ENCODE measurements at places on chromosomes 7 and 10. TPM values are rescaled to one million over a fixed set of nuclear protein-coding genes. Genes with fewer than 3 reads are reported as not detected.

The LRRTM3 gene
- 23.1 TPM for total RNA-seq

The ACSM6 gene
- total RNA-seq, result not detected

The C1QL3 gene
- 62.0 TPM for total RNA-seq

The ATP6V0E2 gene
- total RNA-seq, result 115 TPM

The ZNF680 gene
- total RNA-seq, result 45.5 TPM

The PTPN20 gene
- total RNA-seq, result 4.7 TPM

The MRLN gene
- 0.49 TPM for total RNA-seq

The IRF5 gene
- total RNA-seq, result 1.5 TPM

The TEX36 gene
- total RNA-seq, result not detected

The LRRC27 gene
- total RNA-seq, result 13.5 TPM

The TMEM26 gene
- 0.25 TPM for total RNA-seq

The PPRC1 gene
- 8.4 TPM for total RNA-seq

The NUPR2 gene
- not detected for total RNA-seq

The INSYN2A gene
- total RNA-seq, result 7.4 TPM

The ANKRD30A gene
- total RNA-seq, result not detected

The ZPBP gene
- total RNA-seq, result not detected

The IQUB gene
- 2.0 TPM for total RNA-seq

The TDRD1 gene
- 0.25 TPM for total RNA-seq

The SLC18A2 gene
- total RNA-seq, result under 0.01 TPM
